Kidney capillary endothelial cell (primary cell): ENCODE measurements at places on chromosomes 6 and 20.

GRCh38 chr6:170504479-170504878, 48.6 kb downstream of the PSMB1 start:
- DNase-seq = no peak

DNA sequence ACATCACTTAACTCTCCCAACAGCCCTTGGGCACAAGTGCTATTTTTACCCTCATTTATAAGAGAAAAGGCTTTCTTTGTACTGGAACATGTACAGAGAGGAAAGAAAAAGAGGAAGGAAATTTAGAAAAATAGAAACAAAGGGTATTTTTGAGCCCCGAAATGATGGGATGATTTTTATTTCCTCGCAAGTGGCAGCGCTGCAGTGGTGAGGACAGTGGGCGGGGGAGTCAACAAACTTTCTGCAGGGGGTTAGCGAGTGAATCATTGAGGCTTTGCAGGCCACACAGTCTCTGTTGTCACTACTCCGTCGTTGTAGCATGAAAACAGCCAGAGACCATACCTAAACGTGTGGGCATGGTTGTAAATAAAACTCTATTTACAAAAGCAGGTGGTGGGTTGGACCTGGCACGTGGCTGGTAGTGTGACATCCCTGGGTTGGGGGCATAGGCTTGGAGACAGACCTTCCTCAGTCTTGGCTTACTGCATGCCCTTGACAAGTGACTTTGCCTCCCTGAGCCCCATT, 25.5 kb upstream of the OCSTAMP start:
- DNase-seq = no peak

GRCh38 chr6:15346315-15346714, 100.4 kb downstream of the JARID2 start:
- no peak for DNase-seq

DNA sequence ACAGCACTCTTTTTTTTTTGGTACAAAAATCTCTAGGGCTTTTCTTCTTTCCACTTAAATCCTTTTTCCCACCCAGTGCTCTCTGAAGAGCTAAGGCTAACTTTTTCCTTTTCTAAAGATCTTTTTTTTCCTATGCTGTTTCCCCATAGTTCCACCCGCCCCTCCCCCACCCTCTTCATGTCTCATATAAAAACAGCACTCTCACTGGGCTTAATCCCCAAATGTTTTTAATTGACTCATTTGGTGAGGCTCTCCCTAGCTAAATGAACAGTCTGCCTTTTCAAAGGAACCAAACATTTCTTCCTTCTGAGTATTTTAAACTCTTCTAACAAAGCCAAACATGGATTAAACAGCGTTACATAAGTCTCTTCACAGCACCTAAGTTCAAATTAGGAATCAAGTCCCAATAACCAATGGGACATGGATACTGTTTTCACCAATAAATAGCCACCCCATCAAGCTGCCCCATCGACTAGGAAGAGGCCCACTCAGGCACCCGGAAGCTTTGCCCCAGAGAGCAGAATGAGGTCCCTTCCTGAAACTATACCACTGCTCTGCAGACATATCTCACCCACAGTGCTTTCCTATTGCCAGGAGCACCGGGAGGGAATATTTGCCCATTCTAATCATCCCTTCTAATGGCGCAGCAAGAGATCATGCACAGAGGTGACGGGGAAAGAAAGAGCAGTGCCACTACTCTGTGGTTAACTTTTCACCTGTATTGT, 63.7 kb downstream of the ATXN1 start:
- no peak for DNase-seq

DNA sequence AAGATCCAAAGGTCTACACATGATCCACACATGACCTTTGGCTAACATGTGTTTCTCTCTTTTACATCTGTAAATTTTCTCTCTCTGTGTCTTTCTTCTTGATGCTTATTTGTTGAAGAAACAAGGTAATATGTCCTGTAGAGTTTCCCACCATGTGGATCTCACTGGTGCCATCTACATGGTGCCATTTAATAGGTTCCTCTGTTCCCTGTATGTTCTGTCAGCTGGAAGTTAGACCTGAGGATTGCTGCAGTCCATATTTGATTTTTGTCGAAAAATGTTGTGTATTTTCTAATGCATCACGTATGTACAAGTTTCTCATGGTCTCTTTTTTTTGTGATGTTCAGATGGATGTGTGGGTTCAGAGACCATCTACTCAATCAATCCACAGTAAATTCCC, 30.0 kb downstream of the FOXA2 start:
- DNase-seq = no peak

GRCh38 chr6:150418827-150419594, 50.2 kb downstream of the IYD start:
- DNase-seq = peak; percentile 72

DNA sequence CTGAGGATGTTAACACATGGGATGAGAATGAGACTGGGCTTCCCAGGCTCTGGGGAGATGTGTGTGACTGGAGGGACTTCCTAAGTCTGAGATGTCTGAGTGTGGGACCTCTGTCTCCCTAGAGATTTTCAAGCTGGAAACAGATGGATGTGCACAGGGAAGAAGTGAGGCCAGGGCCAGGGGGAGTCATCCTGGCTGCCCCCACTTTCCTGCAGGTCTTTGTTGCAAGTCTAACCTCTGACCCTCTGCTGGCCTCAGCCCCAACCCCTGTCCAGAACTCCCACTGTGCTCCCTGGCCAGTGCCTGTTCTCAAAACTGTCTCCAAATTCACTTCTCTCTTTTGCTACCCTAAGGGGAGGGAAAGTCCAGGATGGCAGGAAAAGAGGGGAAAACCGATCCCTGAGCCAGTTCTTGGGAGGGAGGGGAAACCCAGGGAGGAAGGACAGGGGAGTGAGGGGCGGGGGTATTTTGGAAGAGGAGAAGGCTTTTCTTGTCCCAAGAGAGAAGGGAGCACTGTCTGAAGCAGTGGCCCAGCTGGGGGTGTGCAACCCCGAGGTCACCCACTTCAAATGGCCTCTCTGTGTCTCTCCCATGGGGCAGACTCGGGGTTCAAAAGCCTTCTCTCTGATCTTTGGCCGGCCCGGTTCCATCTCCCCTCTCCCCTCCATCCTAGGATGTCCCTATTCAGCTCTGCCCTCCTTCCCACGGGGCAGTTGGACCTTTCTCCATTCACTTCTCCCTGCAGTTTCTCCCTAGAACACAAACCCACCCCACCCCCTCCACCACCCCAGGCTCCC, 3.1 kb downstream of the PPP1R18 start:
- DNase-seq = no peak

DNA sequence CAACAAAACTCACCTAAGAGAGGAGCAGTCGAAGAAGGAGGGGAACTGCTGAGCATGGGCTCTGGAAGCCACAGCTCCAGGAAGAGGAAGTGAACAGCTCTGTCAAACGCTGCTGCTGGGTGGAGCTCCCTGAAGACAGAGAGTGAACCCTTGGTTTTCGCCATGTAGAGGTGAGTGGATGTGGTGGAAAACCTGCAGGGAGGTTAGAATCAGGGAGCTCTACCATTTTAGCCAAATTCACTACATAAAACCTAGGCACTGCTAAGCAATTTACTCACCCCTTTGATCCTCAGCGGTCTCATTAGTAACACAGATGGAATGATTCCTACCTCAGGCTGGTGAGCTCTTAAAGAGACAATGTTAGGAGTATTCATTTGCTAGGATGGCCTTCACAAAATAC, 19.4 kb upstream of the TFAP2A start:
- no peak for DNase-seq

DNA sequence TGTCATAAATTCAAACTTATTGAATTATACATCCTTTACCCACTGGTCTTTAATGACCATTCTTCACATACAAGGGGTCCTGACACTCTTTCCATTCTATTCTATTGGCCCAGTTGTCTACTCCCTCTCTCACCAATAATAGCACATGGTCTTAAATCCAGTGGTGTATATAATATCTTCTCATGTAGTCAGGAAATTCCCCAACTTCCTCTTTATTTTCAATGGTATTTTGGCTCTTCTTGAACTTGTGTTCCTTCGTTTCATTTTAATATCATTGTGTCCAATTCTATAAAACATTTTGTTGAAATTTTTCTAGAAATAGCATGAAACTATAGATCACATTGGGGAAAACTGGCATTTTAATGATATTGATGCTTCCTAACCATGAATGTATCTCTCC, 36.8 kb downstream of the PSMB9 start:
- DNase-seq = no peak

DNA sequence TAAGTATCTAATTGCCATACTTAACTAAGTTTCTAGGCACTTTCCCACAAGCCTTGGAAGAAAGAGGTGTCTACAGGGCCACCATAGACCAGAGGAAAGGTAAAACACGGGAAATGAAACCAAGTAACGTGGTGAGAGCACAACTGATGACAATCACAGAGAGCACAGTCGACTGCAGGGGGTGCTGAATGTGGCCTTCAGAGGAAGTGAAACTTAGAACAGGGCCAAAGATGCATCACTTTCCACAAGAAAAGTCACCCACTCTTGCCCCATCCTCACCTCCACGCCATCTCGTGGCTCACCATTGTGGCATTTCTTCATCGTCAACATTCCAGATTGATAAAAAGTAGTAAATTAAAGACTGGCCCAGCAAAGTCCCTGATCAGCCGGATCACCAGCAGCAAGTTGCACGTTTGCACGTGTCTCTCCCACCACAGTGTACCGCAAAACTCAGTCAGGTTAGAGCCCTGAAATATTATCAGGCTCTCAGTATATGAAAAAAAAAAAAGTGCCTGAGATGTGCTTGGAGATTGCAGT, 31.4 kb downstream of the HIVEP2 start:
- no peak for DNase-seq

DNA sequence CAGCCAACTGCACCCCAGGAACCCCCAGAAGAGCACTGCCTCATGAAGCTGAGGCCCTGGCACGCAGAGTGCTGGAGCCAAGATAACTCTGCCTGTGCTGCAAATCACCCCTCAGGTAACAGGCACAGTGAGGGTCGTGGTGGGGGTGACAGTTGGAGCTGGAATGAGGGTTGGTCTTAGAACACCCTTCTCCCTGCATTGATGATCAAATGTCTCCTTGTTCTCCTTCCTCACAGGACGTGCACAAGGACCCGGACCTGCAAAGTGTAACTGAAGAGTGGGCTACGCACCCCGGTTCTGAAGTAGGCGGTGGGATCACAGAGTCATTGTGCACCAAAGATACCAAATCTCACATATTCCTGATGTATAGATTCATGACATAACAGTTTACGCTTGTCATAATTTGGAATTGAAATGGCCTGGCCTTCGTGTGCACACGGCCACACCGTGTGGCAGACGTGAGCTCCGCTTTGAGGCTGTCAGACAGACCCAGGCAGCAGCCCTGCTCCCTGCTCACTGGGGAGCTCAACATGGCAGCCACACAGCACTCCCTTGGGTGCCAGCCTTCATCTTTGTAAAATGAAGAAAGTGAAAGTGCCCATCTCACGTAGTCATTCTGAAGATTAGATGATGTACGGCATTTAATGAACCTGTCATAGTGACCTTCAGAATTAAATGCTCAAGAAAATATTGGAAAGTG, 8.8 kb downstream of the THBS2 start:
- DNase-seq = no peak

GRCh38 chr20:9609887-9610502, 95.6 kb downstream of the LAMP5 start:
- DNase-seq = peak; percentile 61

- DNase-seq = peak; percentile 10
Measured at GRCh38 chr6:148747471-148748165, 788 bp downstream of the UST start.

GRCh38 chr20:17507032-17507431, 24.1 kb downstream of the BFSP1 start:
- no peak for DNase-seq

GRCh38 chr20:37200926-37201826, 21.8 kb upstream of the MROH8 start:
- DNase-seq = no peak

GRCh38 chr20:22698259-22698842, 114.0 kb upstream of the FOXA2 start:
- peak; percentile 66 for DNase-seq

DNA sequence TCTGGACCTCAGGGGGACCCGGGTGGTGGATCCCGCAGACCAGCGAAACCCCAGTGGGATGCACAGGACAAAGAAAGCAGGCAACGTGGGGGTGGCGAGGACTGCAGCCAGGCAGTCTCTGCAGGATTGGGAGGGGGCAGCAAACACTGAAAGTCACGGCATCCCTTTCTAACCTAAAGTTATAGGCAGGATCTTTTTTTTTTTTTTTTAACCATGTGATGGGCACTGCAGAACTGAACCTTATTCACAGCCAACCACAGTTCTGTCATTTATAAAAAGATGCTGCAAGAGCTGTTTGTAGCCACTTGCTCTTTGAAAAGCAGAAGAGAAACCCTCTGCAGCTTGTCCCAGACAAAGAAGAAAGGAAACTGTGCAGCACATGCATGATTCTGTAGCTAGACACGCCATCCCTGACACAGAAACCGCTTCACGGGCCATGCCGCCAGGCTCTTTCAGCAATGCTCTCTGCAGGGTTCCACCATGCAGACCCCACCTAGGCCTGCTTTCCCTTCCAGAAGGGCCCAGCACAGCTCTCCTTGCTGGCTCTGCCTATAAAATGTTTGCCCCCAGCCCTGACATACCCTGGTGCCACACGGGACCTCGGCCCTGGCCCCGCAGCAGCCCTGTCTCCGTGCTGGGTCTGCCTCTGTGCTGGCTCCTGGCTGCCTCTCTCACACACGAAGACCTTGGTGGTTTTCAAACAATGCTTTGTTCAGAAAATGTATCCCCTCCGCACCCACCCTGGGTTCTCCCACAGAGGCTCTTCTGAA, 70.8 kb downstream of the PYGB start:
- no peak for DNase-seq

GRCh38 chr6:125957845-125958244, 1.3 kb downstream of the HINT3 start:
- no peak for DNase-seq

DNA sequence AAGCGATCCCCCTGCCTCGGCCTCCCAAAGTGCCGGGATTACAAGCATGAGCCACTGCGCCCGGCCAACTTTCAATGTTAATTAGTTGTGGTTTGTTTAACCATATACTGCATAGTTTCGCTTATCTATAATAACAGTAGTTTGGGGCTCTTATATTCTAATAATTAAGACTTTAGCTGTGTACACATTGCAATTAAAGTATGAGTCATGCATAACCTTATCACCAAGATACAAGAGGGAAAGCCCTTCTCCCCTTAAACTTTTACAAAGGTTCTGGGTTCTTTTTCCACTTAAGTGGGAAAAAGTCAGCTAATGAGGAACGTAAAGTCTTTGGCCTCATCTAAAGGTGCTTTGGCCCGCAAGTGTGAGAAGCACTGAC, 3.2 kb upstream of the MCCD1 start:
- no peak for DNase-seq
